NCI-H2081 treated with DMSO at 0.1 percent for 48 hours (cell line): ENCODE measurements at places on chromosomes 5 and 9.

DNA sequence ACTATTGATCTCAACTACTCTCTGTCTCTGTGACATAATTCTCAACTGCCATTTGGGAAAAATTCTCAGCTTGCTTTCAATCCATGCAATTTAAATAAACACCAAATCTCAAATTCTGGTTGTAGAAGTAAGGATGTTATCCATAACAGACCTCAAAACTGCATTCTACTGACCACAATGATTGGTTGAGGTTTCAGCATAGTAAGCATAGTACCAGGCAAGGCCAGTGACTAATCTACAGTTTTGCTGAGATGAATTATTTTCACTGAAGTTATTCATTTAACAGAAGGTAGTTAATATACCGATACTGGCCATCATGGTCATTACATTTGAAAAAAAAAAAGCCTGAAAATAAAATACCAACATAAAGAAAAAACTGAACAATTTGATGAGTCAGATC is 488.0 kb upstream of the CDH18 start:
- DNase-seq = no peak

GRCh38 chr5:53378590-53379247 is 101.7 kb upstream of the FST start:
- no peak for DNase-seq

DNA sequence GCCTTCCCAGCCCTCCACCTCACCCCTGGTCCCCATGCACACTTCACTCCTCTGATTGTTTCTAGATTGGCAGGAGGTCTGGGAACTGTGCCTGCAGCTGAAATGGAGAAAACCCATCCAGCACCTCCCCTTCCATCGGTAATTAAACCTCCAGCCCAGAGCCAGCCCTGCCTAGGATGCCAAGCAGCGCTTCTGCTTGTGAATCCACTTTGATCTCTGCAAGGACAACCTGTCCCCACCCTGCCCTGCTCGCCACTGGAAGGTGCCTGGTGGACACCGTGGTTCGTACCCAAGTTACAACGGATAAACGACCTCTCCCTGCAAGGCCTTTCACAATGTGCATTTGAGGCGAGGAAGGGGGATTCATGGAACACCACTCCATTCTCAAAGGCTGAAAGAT is 50.6 kb downstream of the IRX2 start:
- no peak for DNase-seq

- no peak for DNase-seq
Measured at GRCh38 chr9:70556771-70557170, 142.3 kb upstream of the KLF9 start.

GRCh38 chr9:93188426-93189368 is 4.8 kb downstream of the WNK2 start:
- DNase-seq = no peak

DNA sequence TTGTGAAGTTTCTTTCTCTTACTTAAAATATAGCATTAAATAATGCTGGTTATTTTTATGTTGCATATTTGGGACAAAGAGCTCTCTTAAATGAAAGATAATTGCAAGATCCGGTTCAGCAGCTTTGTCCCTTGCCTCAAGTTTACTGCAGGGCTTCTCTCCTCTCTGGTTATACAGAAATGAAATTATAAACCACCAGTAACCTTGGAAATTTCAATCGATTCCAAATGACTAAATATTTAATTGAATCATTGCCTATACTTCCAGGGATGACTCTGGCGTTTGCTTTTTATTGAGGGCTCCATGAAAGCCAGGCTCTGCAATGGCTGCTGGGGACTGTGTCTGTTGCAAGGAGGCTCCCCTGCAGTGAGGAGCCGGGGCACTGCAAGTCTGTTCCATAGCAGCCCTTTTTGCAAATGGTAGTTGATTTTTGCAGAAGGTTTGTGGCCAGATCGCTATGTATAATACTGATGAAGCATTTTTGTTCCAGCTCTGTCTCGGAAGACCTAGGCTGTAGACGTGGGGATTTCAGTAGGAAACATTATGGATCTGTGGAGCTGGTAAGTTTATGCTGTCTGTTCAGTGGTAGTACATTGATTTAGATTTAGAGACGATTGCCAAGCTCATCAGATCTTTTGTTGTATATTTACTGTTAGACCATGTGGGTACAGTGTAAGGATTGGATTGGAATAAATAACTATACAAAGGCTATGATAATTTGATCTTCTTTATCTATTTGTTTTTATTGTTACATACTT is at the start of gene GARNL3:
GARNL3 (plus strand) TSS at position 313 of the 758 bp plus-strand sequence; CDS start at position 417, 104 bp downstream.
- no peak for DNase-seq

DNA sequence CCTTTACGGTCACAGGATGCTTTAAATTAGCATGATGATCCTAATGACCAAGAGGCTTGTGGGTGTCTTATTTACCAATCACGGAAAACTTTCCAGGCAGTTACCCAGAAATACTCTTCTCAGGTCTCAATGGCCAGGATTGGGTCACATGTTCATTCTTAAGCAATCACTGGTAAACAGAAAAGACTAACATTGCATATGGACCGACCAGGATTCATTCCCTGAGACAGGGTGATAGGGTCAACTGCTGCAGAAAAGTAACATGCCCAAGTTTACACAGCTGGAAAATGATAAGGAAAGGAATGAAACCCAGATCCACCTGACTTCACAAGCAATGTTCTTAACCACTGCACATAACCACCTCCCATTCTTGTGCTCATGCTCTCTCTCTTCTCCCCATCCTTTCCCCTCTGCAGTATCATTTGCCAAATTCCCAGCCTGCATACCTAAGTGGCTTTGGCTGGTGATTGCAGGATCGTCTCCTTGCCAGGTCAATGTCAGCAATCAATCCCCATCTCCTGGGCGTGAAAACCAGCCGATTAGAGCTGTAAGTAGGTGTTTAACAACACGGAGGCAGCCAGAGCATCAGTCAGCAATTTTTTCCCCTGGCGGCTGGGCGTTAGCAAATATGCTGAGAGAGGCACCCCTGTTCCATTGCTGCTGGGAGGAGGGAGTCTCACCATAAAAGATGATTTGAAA is 219.4 kb downstream of the NMUR2 start:
- DNase-seq = no peak

- DNase-seq = no peak
Measured at GRCh38 chr5:139911425-139912120, 116.0 kb downstream of the PSD2 start.

DNA sequence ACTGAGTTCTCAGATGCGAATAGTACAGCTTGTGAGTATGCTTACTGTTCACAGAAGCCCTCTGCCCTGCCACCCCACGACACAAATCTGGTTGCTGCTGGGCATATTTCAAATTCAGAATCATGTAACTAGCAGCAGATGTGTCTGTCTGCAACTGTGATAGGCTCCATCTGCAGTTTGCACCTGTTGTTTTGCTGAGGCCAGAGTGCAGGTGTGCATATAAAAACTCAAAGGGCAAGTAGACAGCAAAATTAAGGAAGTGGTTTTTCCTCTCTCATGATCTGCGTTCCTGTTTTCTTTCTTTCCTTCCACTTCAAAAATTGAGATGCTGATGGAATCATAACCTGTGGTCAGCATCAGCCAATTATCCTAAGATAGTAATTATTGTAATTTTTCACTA is 1000.5 kb downstream of the PTPRD start:
- peak; percentile 68 for DNase-seq
